ENCODE measurements at places on chromosomes 7 and 10. TPM values are rescaled to one million over a fixed set of nuclear protein-coding genes. Genes with fewer than 3 reads are reported as not detected.

DNA sequence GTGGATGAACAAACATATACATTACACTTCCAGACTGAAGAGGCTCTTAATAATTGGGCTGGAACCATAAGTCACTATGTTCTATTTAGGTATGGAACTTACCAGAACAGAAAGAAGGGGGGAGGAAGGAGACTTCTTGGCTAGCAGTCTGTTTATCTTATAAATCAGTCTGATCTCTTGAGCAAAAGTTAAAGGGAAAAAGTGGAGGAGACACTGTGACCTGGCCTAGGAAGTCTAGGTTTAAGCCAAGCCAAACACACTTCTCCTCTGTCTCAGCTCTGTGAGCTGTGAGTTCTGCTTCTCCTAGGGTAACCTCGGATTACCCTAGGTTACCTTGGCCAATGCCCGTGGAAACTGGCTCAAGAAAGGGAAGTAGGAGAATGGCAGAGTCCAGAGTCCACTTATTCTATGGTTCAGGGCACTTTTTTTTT, 95.2 kb downstream of the PFKFB3 start:
- DNase-seq, result no peak

DNA sequence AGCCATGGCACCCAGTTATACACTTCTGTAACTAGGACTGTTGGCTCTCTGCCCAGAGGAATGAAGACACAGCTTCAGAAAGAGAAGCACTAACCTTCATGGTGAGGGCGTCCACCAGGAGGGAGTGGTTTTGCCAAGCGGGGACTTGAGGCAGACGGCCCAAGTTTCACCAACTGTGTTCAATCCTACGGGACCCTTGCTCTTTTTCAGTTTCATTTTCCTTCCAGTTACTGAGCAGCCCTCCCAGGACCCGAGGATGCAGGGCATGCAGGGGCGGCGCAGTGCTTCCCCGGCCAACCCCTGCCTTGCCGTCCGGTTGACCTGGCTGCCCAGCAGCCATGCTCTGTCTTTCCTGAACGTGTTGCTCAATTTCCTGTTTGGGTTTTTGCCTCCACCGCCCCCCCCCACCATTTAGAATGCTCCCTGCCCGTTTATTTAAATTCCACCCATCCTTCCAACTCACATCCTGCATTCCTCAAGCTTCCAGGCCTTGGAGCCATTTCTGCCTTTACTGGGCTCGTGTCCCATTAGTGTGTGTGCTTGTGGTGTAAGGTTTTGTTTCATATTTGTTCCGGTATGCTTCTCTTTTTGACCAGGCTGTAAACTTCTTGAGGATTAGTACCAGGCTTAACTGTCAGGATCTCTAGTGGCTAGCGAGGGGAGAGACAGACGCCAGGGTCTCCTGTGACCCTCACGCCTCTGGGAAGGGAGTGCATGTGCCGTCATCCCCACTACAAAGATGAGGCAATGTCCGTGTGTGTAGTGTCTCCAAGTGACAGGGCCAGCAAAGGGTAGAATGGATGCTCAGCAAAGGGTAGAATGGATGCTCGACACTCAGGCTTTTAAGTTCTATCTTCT, 31.6 kb downstream of the IL15RA start:
- peak; percentile 77 for DNase-seq

DNA sequence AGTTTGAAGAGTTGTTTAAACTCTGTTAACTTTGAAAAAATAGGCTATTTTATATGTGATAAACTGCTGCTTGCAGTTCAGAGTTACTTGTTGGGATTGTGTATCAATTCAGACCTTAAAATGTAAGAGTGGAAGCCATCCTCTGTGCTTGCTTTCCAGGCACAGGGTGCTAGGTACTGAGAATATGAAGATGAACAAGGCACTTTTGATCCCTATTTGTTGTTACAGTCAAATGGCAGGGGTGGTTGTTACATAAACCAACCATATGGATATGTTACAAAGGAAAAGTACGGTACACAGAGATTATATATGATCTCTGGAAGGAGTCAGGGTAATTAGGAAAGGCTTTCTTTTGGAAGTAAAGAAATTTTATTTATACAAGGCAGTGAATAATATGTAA, 63.8 kb downstream of the REEP3 start:
- DNase-seq, result no peak

Gene GCK
- total RNA-seq, result 0.41 TPM

DNA sequence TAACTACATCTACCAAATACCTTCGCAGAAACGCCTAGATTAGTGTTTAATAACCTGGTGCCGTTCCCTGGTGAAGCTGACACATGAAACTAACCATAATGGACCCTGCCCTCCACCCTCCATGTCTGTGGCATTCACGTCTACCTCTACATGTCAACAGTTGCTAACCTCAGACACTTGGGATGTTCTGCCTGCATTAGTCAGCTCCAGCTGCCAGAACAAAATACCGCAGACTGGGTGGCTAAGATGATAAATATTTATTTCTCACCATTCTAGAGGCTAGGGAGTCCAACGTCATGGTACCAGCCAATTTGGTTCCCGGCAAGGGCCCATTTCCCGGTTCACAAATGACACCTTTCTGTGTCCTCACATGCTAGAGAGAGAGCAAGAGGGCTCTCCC, 118.5 kb upstream of the CHST15 start:
- DNase-seq, result no peak

DNA sequence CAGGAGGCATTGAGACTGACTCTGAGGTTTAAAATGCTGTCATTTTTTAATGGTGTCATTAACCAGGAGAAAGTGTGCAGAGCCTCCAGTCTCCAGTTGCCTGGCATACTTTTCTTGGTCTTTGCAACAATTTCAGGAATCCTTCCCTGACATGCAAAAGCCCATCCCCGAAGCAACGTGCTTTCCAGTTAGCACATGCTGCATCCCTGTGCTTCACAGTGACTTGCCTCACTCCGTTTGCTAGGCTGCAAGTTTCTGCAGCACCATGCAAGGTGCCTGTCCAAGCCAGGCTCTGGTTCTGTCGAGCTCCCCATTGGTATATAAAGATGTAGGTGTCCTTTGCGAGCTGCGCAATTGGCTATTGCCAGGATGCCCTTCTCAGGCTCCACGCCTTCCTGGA, 135.0 kb downstream of the GALNT17 start:
- DNase-seq, result no peak

Gene SH2D4B
- not detected for total RNA-seq

DNA sequence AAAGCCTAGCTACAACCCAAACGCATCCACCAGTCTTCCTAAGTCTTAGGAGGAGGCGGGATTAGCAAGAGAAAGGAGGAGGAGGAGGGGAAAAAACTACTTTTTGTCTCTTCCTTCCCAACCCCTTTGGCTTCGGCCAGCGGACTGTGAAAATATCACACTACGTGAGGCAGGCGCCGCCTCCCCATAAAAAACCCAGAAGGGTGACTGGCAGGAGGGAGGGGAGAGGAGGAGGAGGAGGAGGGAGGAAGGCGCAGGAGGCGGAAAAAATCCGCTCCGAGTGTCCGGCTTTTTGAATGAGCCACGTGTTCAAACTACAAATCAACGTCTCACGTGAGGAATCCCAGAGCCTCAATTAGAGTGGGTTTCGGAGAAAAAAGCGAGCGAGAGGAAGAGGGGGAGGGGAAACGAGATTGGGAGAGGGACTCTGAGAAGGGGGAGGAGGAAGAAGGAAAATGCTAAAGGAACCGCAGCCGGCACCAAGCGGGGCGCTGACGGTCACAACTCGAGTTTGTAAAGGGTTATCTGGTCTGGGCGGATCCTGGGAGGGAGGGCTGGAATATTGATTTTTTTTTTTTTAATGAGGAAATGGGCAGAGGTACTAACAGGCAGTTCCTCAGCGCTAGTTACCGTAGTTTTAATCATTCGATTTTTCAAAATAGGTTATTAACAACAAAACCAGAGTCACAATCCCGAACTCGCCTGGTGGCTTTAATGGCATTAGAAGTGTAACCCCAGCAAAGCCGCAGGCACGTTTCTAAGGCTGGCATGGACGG, at the start of gene IGF2BP3:
IGF2BP3 (minus strand) TSS at position 162 of the 776 bp plus-strand sequence. CDS start 381 bp downstream, outside the sequence.
- peak; percentile 89 for DNase-seq

DNA sequence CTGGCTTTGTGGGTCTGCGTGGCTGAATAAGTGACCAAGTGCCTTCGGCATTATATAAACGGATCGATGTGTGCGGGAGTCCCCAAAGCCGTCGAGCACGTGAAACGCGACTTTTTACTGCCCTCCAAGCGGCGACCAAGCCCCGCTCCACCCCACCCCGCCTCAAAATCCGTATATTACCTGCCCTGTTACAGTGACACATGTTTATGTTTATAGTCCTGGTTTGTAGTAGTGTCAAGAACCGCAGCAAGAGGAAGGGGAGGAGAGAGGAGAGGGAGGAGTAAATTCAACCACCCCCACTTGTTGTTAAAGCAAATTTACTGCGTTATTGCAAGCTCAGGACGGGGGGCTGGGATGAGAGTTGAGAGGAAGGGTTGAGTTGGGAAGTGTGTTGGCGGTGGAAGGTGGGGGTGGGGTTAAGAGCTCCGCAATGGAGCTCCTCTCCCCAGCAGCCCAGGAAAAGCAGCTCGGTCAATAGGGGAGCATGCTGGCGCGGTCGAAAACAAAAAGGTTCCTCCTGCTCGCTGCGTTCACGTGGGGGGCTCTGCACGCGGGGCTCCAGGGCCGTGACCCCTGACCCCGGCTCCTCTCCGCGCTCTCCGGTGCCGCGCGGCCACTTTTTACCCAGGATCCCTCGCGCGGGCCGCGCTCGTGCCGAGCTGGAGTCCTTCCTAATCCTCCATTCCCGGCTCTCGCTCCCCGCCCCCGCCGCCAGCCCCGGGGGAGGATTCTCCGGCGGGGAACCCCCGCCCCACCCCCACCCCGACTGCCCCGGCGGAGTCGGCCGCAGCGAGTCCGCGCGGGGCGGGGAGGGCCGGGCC, at the start of gene SKIDA1:
SKIDA1 (minus strand) TSS at position 316 of the 821 bp plus-strand sequence. CDS start 7,860 bp downstream, outside the sequence.
- DNase-seq, result no peak

GRCh38 chr7:155908385-155908784, 96.1 kb upstream of the SHH start:
- DNase-seq, result no peak

Gene AS3MT
- 0.58 TPM for total RNA-seq

Gene KCNIP2
- 0.48 TPM for total RNA-seq

Gene SUN3
- 0.64 TPM for total RNA-seq

DNA sequence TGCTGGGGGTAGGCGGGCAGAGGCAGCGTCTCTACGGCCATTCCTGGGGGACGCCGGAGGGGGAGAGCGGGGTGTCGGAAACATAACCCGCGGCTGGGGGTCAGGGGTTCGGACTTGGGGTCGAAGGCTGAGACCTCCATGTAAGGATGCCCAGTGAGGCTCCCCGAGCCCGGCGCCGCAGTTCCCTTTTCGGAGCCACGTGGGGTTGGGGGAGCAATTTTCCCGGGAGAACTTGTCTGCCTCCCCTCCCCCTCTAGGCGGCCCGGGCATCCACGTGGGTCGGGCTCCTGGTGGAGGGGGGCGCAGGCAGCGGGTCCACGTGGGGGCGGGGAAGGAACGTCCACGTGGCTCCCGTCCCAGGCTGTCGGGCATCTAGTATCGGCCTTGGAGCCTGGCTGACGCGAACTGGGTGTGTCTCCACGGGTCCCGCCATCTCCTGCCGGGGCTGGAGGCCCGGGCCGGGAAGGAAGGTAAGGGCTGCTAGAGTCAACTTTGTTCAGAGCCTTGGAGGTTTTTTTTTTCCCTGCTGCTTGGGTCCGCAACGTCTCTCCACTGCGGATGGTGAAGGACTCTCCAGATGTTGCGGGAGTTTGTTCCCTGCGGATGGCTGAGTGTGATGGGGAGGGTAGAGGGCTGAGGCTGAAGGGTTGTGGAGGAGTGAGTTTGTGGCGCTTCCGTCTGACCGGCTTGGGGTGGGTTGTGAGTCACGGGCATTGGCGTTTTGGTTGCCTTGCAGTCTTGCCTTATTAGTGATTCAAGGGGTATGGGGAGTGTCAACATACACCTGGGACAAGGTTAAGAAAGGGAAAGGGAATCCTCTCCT, 744 bp downstream of the PPRC1 start:
- no peak for DNase-seq

DNA sequence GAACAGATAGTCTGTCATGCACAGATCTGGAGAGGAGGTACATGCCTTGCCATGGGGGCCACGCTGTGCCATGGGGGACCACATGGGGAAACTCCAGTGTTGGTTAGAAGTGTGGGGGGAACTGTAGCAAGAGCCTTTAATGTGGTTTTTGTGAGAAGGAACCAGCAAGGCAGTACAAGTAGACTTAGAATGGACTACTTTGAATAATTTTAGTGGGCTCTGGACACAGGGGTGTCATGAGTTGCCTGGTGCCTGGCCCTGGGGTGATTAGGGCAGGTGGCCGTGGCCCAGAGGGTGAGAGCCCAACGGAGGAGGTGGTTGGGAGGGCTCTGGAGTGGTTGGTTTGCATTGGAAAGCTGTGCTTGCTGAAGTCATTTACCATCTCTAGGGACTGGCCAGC, 77.2 kb downstream of the CXCL12 start:
- no peak for DNase-seq

- DNase-seq, result no peak
Observed at GRCh38 chr10:60954035-60954434, 10.1 kb upstream of the RHOBTB1 start.

DNA sequence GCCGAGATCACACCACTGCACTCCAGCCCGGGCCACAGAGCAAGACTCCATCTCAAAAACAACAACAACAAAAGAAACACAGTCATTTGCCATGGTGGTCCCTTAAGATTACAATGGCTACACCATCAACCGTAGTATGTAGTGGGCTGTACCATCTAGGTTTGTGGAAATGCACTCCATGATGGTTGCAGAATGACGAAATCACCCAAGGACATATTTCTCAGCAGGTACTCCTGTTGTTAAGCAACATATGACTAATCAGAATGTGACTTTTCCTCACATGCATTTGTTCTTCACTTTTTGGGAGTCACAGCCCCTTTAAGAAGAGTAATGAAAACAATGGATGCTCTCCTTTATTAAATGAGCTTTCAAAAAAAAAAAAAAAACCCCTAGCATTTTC, 11.0 kb downstream of the SVIL start:
- no peak for DNase-seq

DNA sequence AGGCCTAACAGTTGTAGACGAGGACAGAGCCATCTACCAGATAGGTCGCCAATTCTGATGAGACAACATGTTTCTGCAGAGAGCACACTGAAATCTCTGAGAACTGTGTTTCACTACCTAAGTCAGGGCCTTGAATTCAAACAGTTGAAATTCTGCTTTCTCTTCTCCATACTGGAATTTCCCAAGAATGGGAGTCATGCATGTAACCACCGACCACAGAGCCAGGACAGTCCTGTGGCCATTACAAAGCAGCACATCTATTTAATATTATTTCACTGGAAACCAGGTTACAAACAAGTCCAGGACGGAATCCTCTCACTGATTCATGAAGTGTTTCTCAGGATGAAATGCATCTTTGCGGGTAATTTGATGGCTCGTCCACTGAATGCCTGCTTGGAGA, 62.0 kb upstream of the ST8SIA6 start:
- DNase-seq, result no peak

DNA sequence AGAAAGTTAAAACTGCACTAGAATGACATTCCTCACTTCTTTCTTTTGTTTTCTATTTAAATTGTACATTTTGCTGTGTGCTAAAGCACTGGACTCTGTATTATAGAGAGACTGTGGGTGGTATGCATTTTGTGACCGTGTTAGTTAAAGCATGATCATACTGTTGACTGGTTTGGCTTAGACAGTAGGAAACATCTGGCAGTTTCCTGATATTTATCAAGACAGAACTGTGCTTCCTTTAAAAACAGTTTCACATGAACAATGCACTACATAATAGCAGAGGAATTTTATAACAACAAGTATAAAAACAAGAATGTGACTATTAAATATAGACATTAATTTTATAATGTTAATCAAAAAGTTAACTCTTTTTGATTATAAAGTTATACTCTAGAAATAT, 23.1 kb downstream of the GNG11 start:
- no peak for DNase-seq

Gene SFTPA1
- not detected for total RNA-seq

Measured in glomerular endothelial cell (primary cell).